ENCODE measurements at places on chromosomes 11 and 22.

DNA sequence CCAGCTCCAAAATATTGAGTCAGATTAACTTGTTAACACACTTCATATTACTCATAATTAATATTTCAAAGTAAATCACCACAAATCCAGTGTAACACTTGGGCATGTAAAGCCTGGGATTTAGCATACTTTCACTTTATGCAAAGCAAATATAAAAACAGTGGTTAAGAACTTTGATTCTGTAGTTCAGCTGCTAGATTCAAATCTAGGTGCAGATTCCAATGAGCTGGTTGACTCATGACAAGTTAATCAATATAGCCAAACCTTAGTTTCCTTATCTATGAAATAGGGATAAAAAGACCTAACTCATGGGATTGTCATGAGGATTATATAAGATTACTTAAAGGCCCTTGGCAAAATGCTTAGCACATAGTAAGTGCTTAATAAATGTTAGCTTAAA is 45.9 kb downstream of the ARHGAP42 start:
- no peak for DNase-seq

- DNase-seq = no peak
These were observed at the start of gene EPS8L2 for GRCh38 chr11:705646-706438. EPS8L2 (plus strand) TSS chr11:706231; CDS start chr11:709408, 3,177 bp downstream.

DNA sequence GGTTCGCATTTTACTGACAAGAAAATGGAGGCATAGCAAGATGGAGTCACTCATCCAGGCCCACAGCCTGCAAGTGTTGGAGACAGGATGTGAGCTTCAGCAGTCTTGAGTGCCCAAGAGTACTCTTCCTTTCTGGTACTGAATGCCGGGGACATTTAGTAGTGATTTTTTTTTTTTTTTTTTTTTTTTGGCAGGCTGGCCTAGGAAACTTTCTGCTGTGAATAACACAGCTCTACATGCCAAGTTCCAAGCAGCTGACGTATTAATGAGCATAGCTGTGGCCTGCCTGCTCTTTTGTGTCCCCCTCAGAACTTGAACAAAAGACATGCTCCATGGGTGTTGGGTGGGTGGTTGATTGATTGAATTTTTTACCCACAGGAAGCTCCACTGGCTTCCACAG is 195.5 kb upstream of the CADM1 start:
- peak; percentile 13 for DNase-seq

DNA sequence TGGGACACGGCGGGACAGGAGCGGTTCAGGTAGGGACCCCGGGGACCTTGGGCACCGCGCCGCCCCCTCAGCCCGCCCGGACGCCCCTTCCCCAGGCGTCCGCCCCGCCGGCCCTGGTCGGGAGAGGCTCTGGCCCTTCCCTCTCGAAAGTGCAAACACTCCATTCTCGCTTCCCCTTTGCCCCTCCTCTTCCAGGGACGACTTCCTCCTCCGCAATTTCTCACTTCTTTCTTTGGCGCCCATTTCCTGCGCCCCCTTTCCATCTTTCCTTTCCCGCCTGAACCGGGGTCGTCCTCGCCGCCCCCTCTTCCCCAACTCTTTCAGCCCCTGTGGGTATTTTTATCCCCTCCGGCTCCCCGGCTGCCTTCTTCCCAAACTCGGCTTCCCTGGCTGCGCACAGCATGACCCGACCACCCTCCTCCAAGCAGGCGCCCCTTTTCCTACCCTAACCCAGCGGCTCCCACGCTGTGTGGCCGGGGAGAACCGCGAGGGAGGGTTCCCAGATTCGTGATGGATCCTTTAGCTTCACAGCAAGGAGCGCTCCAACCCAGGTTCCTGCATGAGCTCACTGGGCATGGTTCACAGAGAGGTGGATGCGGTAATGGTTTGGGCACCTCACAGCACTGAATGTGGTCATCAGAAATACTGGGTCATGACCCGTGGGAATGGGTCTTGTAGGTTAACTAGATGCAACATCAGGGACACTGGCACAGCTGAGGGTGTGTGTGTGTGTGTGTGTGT is 689 bp downstream of the RAB39A start:
- no peak for DNase-seq

- no peak for DNase-seq
These were observed 36.6 kb downstream of the MB start for GRCh38 chr22:35580351-35581022.

GRCh38 chr22:35728639-35729308 is 11.1 kb downstream of the APOL5 start:
- DNase-seq = no peak

GRCh38 chr11:20308601-20309000 is 54.9 kb upstream of the HTATIP2 start:
- no peak for DNase-seq

- no peak for DNase-seq
These were observed 4.6 kb upstream of the TALDO1 start for GRCh38 chr11:742571-743201.

- DNase-seq = no peak
These were observed 7.8 kb downstream of the OPCML start for GRCh38 chr11:133524488-133524887.

GRCh38 chr11:59267736-59268475 is 55.2 kb upstream of the MPEG1 start:
- no peak for DNase-seq

GRCh38 chr22:30865656-30866055 is 102.9 kb downstream of the MORC2 start:
- no peak for DNase-seq

DNA sequence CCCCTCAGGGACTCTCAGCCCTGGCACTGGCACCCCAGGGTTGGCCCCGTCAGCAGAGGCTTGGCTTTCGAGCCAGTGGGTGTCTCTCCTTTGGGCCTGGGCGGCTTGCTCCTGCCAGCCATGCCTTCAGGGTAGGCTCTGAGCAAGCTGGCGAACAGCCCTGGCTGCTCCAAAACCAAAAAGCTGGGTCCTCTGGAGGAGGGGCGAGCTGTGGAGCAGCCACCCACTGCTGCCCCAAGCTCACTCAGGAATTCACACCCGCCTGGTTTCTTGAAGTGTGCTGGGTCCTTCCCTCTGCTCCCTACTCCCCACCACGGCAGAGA is 6.2 kb downstream of the YDJC start:
- DNase-seq = no peak

- peak; percentile 98 for DNase-seq
These were observed 52.0 kb upstream of the CHRNA10 start for GRCh38 chr11:3723014-3723708.

DNA sequence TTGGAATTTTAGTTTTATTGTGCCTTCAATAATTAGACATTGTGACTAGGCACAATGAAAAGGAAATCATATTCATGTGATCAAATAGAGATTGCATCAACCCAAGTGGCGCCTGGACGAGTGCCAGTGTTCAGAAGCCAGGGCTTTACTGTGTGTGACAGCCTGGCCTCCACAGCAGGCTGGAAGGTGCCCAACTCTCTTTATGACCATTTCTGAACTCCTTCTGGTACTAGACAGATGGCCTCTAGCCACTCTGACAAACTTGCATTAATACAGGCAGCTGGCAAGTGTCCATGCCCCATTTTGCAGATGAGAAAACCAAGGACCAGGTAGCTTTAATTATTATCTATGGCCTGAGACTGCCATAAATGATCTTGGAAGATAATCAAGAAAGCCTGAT is 8.3 kb upstream of the POU2AF1 start:
- no peak for DNase-seq

- DNase-seq = no peak
These were observed 66.7 kb upstream of the LINC01488 start for GRCh38 chr11:69414773-69415187.

DNA sequence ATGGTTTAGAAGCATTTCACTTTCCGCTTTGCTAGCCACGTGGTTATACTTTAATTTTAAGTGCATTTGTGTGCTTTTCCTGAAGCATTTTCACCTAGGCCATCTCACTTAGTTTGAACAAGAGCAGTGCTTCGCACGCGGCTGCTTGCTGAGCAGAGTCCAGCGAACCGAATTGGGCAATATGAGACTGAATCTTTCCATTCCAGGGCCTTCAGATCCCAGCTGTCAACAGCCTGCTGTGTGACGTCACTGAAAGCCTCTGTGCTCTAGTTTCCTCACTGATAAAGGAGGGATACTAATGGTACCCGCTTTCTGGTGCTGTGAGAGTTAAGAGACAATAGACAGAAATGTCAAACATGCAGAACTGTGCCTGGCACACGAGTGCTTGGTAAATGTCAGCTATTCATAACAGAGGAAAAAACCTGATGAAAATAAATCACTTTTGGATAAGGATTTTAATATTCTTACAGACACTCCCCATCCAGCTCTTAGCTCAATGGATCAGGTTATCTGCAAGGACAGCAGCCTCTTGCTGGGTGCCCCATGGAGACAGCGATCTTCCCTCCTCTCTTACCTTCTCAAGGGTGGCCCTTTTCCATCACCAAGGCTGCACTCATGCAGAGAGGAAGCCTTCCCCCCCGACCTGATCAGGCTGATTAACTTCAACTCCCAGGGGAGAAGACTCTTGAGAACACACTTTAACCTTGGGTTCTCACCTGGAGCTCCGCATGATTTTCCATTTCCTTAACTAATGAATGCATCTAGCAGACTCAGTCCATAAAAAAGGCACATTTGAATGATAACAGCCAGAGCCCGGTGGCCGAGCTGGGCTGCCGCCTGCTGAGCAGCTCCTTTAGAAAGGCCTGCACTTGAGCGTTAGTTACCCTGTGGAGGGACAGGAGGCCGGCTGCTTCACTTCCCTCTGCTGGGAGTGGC is 3.5 kb upstream of the GLB1L3 start:
- DNase-seq = no peak

GRCh38 chr11:31720225-31720624 is 90.9 kb downstream of the PAX6 start:
- no peak for DNase-seq

DNA sequence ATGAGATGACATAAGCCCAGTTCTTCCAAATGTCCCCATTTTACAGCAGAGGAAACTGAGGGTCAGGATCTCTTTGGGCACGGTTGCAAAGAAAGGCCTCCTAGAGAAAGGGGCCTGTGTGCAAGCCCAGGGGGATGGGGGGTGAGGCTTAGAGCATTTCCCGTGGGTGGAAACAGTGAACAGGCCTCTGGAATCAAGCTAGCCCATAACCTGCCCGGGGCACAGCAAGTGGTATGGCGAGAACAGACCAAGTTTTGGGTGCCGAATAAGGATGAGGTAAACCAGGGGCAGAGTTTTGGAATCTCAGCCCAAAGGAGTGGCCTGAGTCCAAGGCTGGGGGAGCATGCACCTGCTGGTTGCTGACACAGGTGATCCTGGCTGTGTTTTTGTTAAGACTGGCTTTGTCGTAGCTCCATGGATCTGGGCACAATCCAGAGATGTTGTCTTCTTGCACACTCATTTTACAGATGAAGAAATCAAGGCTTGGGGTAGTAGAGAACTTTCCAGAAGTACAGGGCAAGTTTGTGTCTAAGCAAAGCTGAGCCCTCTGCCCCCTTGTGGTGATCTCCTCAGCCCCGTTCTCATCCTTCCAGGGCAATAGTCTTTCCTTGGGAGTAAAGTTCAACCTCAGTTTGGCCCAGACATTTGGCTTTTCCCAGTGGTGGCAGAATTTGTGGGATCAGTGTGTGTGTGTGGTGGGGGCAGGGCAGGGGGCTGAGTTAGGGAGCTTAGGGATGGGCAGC is 53.5 kb upstream of the MYEOV start:
- no peak for DNase-seq

DNA sequence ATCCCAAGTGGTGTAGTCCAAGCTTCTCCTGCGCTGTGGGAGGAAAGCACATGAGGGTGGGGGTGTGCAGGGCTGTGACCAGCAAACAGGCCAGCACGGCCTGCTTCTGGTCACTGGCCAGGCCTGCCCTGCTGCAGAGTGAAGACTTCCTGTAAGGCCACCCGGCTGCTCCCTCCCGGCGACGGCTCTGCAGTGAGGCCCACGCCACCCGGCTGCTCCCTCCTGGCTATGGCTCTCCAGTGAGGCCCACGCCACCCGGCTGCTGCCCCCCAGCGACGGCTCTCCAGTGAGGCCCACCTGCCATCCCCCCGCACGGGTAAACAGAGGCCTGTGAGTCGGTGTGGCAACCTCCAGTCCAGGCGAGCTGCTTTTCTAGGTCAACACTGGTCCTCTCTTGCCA is 31.4 kb upstream of the BRSK2 start:
- DNase-seq = no peak

GRCh38 chr11:18865951-18866350 is 73.3 kb downstream of the MRGPRX1 start:
- no peak for DNase-seq

- DNase-seq = no peak
These were observed 17.1 kb downstream of the PATZ1 start for GRCh38 chr22:31329029-31329428.

DNA sequence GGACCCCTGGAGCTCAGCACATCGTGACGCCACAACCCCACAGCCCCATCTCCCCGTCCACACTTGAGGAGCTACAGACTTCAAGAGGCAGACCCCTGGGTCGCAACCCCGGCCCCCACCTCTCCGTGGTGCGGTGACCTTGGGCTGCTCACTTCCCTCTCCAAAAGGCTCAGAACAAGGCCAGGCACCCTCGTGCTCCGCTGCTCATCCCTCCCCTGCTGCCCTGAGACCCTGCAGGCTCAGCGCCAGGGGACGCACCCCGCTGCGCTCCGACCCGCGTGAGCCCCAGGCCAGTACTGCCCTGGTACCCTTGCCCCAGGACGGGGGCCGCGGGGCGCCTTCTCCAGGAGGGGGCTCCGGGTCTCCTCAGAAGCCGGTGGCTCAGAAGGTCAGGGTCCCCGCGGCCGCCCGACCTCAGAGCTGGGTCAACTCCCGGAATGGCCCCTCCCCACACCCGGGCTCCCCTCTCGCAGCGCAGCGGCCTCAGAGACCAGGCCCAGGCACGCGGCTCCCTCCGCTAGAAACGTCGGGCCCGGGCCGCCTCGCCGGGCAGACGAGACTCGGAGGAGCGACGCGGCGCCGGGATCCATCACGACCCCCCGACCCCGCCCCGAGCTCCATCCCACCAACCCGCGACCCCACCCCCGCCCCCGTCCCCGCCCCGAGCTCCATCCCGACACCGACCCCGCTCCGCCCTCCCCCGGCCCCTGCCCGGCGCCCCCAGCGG is 563 bp downstream of the GATD1 start:
- no peak for DNase-seq

DNA sequence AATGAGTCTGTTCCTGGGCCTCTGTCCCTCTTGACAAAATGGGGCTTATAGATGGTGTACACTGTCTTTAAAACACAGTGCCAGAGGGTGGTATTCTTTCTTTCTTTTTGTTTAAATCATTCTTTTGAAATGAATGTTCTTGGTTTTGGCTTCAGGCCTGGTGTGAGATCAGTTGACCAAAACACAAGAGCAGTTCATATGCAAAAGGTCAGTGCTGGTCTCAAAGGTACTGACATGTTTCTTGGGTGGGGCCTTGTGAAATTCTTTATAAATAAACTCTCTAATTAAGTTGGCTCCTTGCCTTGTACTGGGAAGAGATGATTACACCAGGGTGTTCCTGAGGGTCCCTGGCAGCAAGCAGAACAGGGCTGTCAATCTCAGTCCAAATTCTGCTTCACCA is 110.0 kb downstream of the FBXO7 start:
- no peak for DNase-seq

DNA sequence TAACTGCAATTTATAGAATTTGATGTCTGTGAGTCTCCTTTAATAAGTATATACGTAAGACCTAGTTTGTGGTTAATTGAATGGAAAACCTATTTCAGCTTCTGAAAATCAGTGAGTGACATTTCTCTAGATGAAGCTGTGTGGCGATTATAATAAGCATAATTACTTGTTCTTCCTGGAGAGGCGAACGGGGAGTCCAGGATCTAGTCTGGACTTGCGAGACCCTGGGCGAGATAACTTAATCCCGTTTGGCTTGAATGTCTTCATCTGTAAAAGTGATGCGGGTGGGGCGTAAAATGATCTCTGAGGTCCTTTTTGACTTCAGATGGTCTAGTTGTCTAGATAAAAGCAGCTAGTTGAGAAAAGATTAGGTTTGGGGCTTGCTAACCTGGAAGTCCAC is 1.1 kb downstream of the PRRG4 start:
- DNase-seq = no peak

GRCh38 chr11:128775468-128775867 is 81.6 kb downstream of the FLI1 start:
- no peak for DNase-seq
